CD4-positive, alpha-beta T cell treated with Interferon gamma for 1 hour (primary cell): ENCODE measurements at places on chromosomes 12 and 14.

DNA sequence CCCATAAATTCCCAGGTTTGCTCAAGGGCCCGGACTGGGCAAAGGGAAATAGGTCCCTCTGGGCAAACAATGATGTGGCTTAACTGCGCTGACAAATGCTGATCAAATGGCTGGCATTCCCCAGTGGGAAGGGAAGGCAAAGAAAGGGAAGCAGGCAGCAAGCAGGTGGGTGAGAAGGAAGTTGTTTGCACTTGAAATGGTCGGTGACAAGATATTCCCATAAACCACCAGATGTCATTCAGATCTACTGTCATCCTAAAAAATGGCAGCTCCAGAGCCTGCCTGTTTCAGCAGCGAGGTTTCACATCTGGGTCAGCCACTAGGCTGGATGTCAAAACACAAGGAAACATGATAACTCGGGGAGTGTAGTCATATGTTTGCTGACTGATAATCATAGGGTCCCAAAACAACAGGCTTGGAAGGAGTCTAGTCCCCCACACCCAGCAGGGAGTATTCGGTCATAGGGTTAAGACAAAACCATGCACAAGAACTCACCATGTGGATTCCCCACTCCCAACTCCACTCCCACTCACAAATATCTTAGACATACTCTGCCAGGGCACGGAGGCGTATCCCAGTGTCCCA is 37.9 kb upstream of the MDM1 start:
- DNase-seq: no peak

DNA sequence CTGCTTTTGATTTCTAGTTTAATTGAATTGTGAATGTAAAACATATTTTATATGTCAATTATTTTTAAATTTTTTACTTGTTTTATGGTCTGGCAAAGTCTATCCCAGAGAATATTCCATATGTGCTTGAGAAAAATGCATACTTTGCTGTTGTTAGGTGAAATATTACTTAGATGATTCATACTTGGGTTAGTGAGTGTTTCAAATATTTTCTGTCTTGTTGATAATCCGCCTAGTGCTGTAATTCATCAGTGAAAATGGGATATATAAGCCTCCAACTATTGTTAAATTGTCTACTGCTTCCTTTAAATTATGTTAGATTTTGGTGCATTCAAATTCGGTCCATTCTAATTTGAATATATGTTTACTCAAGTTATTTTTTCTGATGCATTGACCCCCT is 395.5 kb downstream of the LRFN5 start:
- no peak for DNase-seq

DNA sequence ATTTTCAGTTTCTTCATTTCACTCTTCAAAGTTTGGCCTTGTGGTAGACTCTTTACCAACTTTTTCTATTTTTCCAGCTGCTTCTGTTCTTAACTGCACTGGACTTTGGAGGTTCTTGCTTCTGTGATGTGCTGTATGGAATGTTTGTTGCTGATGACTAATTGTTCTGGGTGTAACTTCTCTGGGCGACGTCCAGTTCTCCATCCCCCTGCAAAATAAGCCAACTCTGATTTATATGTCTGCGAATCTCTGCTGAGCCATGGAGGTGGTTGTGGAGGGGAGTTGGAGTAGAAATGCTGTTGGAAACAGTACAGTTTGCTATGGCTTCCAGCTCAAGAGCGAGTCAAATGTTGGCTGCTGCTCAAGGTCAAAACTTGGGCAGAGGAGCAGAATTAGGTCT is 113.9 kb upstream of the DYRK2 start:
- no peak for DNase-seq

DNA sequence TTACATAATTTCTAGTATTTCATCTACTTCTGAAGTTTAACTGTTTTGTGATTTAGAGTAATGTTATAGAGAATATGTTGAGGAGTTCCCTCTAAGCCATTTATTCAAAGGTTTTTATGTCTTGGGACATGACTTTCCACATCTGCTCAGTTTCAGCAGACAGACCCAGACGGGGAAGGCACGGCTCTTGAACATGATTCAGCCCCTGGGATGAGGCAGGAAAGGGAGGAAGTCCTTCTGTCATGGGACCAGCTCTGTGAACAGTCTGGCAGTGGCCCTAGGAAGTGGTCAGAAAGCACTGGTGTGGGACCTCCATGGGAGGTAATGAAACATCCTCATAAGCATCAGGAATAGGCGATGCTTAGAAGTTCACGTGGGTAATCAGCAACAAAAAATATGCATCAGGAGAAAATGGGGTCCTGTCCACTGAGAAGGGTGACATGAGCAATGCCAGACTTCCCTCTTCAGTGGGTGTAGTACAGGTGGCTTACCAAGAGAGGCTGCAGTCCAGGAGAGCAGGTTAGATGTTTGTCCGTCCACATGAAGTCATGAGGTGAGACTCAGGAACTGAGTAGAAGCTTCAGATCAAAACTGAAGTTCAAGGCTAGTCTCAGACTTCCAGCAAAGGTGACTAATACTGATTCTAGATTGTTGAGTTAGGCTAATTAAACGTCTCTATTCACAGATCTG is 248.5 kb downstream of the IPO8 start:
- DNase-seq: no peak

- no peak for DNase-seq
Measured at GRCh38 chr12:98911396-98911795, 266.3 kb downstream of the APAF1 start.

DNA sequence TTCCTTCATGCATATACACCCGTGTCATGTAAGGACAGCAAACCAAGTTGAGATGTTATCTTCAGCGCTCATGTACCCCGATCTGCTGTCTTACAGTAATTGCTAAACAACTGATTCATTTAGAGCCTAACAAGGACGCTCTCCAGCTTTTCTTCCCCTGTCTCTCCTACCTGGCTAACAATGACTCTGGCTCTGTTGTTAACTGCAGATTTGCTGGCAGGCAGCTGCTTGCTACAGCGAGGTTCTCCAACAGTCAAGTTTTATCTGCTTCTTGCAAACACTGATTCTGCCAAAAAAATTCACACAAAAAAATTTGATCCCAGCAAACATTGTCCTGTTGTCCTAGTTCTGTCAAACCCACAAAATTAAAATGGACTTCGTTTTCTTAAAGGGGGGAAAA is 101.6 kb downstream of the OTX2 start:
- no peak for DNase-seq

DNA sequence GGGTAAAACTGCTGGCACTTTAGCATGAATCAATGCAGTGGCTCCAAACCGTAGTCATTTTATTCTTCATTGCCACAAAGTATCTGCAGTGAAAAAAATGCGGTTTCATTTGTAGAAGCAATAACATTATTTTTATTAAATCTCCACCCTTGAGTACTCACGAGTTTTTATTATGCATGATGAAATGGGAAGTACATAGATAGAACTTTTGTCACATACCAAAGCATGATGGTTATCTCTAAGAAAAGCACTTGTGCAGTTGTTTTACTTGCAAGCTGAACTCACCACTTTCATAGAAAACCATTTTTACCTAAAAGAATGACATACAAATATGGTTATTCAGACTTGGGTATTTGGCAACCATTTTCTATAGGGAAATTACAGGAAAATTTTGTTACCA is 90.3 kb downstream of the PELI2 start:
- DNase-seq: no peak

- no peak for DNase-seq
Measured at GRCh38 chr12:124337622-124338021, 42.7 kb downstream of the RFLNA start.

DNA sequence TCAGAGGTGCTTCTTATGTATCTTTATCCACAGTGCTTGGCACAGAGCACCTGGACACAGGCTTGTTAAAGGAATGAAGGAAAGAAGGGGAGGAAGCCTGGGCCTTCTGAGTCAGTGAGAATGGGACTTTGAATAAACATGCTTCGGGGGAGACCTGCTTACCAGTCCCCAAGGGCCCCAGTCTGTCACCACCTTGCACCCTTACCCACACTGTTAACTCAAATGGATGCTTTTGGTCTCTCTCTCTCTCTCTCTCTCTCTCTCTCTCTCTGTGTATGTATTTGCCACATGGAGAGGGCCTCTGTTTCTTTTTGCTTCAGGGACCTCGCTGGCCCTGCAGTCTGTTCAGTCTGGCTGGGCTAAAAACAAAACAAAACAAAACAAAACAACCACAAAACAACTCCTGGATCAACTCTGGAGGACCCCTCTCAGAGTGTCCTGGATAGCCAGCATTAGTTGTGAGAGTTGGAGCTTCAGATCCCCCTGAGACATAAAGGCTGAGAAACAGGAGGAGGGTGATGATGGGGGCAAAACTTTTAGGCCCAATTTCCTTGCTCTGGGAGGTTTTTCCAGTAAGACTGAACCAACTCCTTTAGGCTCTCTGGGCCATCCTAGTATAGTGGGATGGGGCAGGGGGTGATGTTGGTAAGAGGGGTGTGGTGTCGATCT is 1.9 kb downstream of the KIF5A start:
- DNase-seq: no peak

GRCh38 chr12:23860019-23860418 is 89.5 kb downstream of the SOX5 start:
- no peak for DNase-seq

GRCh38 chr14:33065634-33066033 is 127.0 kb downstream of the NPAS3 start:
- DNase-seq: no peak

- no peak for DNase-seq
Measured at GRCh38 chr12:100699209-100699608, 95.4 kb upstream of the ANO4 start.

DNA sequence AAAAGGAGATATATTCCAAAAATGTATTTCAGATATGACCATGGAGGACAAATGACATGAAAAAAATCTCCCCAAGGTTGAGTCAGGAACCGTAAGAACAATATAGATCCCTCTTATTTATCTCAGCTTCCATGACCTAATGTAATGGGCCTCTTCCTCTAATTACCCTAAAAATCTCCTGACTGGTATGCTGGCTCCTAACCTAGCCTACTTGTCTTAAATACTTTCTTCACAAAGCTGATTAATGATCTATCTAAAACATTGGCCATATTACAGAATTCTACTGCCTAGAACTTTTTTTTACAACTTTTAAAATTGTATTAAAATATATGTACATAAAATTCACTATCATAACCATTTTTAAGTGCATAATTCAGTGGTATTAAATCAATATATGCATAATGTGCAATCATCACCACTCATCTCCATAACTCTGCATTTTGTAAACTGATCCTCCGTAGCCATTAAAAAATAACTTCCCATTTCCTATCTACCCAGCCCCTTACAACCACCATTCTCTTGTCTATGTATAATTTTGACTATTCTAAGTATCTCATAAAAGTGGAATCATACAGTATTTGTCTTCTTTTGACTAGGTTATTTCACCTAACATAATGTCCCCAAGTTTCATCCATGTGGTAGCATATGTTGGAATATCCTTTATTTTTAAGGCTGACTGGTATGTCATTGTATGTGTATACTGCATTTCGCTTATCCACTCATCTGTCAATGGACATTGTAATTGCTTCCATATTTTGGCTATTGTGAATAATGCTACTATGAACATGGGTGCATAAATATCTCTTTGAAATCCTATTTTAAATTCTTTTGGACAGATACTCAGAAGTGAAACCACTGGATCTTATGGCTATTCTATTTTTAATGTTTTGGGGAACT is 464.6 kb downstream of the ADAMTS20 start:
- no peak for DNase-seq

- DNase-seq: no peak
Measured at GRCh38 chr12:76962099-76962498, 83.3 kb upstream of the CSRP2 start.

DNA sequence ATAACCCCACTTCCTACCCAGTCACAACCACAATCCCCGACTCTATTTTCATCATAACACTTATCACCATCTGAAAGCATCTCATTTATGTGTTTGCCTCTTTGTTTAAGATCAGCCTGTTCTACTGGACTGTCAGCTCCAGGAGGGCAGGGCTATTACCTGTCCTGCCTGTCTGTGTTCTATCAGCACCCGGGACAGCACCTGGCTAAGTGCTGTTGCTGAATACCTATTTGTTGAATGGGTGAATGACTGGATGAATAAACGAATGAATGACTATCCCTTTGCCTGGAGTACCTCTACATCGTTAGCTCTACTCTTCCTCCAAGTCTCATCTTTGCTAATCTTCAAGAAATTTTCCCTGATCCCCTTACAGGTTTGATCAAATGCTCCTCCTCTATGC is 69.0 kb downstream of the WSCD2 start:
- DNase-seq: no peak

- no peak for DNase-seq
Measured at GRCh38 chr12:103181366-103182152, 224.1 kb downstream of the ASCL1 start.

- no peak for DNase-seq
Measured at GRCh38 chr12:95017482-95017881, 14.0 kb upstream of the NDUFA12 start.

DNA sequence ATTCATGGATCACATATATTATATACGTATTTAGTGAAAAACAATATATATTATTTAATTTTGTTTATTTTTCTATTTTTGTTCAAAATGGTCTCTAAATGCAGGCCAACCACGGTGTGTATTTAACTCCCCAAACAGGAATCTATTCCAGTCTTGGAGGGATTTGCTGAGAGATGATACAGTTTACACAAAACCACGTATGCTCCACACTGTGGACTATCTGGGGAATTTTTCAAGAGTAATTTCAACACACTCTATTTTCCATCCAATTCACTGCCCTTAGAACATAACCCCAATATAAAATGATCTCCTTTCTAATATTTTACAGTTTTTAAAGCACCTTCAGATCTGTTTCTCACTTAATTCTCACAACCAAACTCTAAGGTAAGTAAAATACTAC is 15.3 kb downstream of the EML1 start:
- DNase-seq: no peak

- DNase-seq: no peak
Measured at GRCh38 chr12:83823386-83824045, 1089.1 kb downstream of the SLC6A15 start.

DNA sequence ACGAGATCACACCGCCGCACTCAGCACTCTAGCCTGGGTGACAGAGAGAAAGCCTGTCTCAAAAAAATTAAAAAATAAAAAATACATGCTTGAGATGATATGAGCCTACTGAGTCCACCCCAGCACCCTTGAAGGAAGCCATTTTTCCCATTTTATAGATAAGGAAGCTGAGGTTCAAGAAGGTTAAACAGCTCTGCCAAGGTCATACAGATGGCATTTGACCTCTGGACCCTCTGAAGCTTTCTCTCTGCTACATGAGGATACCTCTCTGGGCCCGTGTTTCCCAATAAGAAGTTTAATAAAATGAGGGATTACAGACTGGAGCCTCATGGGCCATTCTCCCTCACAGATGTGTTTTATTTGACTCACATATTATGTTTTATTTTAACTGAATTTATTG is 53.9 kb upstream of the PNMA1 start:
- DNase-seq: no peak

DNA sequence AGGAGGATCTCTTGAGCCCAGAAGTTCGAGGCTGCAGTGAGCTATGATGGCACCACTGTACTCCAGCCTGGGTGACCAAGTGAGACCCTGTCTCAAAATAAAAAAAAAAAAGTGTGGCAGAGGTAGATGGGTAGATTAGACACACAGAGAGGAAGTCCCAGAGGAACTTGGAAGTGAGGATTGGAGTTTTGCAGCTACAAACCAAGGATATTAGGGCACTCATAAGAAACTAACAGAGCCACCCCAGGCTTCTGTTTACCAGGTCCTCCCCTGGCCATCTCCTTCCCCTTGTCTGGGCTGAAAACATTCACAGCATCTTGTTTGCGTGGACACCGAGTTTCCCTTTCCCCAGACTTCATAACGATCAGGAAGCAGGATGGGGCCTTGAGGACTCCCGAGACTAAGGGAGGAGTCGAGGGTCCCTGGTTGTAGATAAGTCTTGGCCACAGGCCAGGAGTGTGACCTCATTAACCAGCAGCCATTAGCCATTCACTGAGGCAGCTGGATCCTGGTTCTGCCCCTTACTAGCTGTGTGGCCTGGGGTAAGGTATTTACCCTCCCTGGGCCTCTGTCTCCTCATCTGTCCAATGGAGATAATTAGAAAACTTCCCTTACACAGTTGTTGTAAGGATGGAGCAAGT is 2.1 kb downstream of the MAP1LC3B2 start:
- DNase-seq: no peak
